ENCODE measurements at places on chromosomes 5 and 9.

- peak; percentile 61 for DNase-seq
These were observed 110.3 kb downstream of the VAV2 start for GRCh38 chr9:133881671-133882381.

- DNase-seq = no peak
These were observed 521.3 kb upstream of the TRPC7 start for GRCh38 chr5:136886608-136887007.

GRCh38 chr9:4541856-4542255 lies 51.6 kb downstream of the SLC1A1 start:
- DNase-seq = no peak

DNA sequence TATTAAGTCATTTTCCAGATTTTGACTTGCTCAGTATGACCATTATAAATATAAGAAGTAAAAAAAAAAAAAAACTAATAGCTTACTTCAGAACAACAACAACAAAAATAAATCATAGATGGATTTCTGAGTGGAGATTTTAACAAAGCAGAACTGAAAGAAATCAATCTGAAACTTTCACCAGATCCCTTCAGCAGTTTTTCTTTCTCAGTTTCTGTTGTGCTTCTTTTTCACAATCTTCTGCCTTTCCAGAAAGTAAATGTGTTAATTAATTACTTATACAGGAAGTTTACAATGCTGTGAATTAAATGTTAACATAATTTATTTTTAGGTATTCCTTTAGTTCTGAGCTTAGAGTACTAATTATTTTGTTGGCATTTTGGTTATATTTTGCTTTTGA lies 73.5 kb downstream of the CHSY3 start:
- DNase-seq = no peak

DNA sequence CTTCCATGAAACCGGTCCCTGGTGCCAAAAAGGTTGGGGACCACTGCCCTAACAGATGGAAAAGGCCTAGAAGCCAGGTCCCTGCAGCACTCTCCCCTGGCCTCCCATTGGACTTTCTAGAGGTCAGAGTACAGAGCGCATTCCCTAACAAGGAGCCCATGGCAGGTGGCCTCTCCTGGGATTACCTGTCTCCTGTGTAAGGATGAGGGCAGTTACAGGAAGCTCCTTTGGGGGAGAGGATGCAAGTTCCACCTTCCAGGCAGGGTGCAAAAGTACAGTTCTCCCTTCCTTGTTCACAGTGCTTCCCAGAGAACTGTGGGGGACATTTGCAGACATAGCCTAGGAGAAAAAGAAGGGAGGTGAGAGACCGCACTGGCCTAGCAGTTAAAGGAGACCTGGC lies 62.4 kb downstream of the SLC36A1 start:
- DNase-seq = no peak

GRCh38 chr5:131329286-131329560 lies 65.4 kb downstream of the CDC42SE2 start:
- no peak for DNase-seq

DNA sequence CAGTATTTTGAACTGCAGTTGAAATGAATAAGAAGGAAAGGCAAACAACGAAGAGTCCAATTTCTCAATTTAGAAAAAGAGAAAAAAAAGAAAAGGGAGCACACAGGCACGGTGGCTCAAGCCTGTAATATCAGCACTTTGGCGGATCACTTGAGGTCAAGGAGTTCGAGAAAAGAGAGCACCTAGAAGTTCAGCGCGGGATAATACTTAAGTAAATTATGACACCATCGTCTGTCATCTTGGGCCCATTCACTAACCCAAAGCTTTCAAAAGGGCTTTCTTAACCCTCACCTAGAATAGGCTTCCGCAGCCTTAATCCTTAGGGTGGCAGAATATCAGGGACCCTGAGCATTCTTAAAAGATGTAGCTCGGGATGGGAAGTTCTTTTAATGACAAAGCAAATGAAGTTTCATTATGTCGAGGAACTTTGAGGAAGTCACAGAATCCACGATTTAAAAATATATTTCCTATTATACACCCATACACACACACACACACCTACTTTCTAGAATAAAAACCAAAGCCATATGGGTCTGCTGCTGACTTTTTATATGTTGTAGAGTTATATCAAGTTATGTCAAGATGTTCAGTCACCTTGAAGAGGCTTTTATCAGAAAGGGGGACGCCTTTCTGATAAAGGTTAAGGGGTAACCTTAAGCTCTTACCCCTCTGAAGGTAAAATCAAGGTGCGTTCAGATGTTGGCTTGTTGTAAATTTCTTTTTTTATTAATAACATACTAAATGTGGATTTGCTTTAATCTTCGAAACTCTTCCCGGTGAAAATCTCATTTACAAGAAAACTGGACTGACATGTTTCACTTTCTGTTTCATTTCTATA lies 602 bp upstream of the CD274 start:
- DNase-seq = no peak

- DNase-seq = no peak
These were observed 56.7 kb upstream of the CXCL14 start for GRCh38 chr5:135635451-135635850.

DNA sequence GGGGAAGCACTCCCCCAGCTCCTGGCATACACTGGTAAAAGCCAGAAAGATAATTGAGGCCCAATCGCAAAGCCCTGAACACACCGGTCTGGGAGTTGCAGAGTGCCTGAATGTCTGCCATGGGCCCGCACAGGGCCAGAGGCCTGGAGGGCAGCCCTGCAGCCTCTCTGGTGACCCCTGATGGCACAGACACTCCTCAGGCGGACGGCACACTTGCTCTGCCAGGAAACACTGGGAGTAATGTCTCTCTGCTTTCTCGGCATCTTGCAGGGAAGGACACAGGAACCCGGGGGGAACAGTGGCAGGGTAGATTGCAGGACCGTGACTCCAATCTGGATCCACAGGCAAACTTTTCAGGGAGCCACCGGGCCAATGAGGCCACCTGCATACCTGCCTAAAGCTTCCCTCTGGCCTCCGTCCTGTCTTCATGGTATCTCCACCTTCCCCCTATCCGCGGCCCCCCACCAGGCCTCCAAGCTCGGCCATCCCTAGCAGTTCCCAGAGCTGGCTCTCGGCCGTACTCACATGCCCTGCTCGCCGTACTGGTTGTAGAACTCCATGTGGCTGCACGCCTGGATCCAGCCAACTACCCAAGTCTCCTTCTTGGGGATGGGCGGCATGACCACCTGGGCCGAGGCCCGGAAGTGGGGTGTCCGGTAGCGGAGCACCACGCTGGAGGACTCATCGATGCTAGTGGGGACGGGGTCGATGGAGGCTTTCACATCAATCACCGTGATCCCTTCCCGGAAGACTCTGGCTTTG lies 797 bp downstream of the FAM78A start:
- no peak for DNase-seq

- DNase-seq = no peak
These were observed 14.6 kb upstream of the PRR16 start for GRCh38 chr5:120449501-120449900.

- DNase-seq = no peak
These were observed 427.7 kb downstream of the PRELID2 start for GRCh38 chr5:145407300-145408047.

- no peak for DNase-seq
These were observed 50.4 kb downstream of the SPATA31C2 start for GRCh38 chr9:88087906-88088305.

- DNase-seq = peak; percentile 87
These were observed 460 bp downstream of the DMRTA1 start for GRCh38 chr9:22446950-22447617.

- no peak for DNase-seq
These were observed 1085.6 kb upstream of the WWC1 start for GRCh38 chr5:167205881-167206280.

DNA sequence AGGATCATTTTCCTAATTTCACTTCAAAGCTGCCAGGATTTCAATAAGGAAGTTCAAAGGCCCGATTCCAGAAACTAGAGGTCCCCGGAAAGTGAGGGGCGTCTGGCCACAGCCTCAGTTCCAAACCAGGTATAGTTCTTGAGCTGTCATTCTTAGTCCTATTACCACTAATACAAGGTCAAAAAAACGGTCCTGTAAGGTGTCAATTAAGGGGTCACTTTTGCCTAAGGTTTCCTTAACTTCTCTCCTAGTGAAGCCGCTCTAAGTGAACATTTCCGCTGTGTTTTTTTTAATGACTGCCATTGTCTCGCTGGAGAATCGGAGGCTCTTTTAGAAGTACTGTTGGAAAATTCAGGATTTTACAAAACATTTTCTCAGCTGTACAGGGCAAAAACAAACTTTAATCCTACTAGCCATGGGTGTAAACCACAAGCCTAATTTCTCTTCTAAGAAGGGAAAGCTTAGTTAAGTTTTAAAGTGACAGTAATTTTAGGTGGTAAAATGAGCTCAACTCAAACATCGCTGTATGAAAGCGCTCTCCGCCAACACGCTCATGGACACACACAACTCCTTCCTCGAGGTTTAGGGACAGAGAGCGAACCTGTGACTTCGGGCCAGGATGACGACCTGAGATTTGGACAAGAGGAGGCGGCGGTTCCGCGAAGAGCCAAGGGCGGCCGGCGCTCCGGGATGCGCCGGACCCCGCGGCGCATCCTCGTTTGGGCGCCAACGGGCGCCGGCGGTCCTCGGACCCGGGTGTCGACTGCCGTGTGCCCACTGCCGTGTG lies 76.7 kb upstream of the IFNE start:
- DNase-seq = no peak

DNA sequence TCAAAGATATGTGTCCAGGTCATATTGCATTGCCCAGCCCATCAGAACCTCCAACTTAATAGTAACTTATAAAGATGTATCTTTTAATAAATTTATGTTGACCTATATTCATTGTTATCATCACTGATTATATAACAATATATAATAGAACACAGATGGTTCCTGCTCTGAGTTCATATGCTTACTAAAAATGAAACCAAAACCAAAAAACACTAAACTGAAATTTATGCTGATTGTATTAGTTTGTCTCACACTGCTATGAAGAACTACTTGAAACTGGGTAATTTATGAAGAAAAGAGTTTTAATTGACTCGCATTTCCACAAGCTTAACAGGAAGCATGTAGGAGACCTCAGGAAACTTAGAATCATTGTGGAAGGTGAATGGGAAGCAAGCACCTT lies 462.5 kb upstream of the TYRP1 start:
- no peak for DNase-seq

DNA sequence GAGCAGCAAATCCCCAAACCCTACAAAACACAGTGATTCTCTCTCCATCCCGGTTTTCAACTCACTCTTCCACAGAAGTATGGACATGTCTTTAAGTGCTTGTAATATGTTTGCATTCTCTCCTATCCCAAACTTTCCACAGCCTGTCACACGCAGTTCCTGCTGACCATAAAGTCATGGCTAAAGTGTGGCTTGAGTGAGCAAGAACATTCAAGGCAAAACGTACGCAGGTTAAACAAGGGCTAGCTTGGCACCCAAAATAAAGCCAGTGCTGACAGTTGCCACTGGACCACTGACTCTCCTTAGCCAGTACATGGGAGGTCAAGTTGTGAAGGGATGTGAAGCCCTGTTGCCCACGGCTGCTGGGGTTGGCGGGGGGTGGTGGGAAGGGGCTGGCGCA lies 211.1 kb upstream of the IRX1 start:
- DNase-seq = no peak

DNA sequence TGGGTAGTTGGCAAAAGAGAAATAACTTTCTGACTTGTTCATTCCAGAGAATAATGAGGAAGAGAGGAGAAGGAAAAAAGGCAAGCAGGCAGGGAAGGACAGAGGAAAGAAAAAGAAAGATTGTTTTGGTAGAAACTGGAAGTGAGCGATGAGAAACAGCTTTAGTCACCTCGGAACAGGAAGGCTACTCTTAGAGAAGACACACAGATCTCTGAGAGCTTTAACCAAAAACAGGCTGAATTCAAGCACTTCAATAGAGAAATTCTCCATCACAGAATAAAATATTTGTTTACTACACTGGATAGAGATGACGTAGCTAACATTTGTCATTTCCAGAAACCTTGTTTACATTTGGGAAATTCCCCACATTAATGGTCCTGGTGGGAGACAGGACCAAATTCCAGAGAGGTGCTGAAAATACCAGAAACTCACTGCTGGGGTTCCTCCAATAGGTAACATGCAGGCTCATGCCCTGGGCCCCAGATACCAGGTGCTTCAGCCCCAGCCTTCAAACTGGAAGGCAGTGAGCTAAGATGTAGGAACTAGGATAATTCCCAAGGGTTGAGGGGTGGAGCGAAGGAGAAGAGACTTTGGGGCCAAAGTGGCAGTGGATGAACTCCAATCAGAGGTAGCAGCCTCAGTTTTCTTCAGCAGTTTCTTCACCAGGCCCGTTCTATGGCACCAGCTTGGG lies 227.7 kb upstream of the GRAMD2B start:
- no peak for DNase-seq

- DNase-seq = peak; percentile 67
These were observed 160.7 kb downstream of the PAX5 start for GRCh38 chr9:36873247-36873875.

DNA sequence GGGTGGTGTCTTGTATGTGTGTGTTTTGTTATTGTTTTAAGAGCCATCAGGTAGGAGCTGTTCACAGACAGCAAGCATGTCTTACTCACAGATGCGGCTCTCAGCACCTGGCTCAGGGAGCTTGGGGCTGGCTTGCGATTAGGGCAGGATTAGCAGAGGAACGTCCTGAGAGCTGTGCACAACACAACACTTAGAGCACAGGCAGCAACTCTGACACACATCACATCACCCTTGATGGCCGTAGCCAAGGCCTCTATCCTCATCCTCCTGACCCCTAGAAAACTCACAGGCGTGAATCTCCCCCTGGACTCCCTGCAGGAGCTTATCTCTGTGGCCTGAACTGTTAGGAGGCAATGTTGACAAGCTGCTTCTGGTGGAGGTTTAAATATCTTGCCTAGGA lies 7.1 kb upstream of the IL17B start:
- DNase-seq = no peak

- no peak for DNase-seq
These were observed 668 bp downstream of the GLIS3 start for GRCh38 chr9:4299005-4299795.

DNA sequence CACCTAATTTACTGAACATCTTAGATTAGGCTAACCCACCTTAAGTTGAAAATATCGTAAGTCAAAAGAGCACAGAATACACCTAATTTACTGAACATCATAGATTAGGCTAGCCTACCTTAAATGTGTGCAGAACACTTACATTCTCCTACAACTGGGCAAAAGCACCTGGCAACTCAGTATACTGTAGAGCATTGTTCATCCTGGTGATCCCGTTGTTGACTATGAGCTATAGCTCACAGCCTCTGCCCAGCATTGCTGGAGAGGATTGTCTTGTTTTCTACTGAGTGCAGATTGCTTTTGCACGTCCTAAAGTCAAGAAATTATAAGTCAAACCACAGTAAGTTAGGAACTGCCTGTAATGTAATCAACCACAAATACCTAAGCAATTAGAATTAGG lies 531.8 kb upstream of the CDH6 start:
- DNase-seq = no peak

Data from NCI-H1092 (cell line).